ENCODE measurements at places on chromosomes 1 and 21.
A peak's percentile ranks its signal among the peaks of the same experiment; 100 is the strongest.

- no peak for DNase-seq
Observed at GRCh38 chr1:201880928-201881571, 7.6 kb upstream of the SHISA4 start.

DNA sequence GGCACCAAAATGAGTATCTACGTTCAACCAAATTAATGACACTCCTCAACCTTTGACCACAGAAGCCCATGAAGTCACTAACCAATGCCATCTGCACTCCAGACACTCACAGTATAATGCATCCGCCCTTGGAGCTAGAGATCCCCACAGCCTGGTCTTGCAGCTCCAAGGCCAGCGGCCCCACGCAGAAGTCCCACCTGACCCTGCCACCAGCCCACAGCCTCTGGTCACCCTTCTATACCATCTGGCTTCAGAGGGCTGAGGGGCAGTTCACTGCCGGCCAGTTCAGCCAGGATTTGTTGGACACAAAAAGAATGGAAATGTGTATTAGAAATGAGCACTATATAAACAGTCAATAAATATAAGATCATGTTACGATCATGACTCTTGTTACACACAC is 211.2 kb downstream of the RRAGC start:
- DNase-seq: no peak

- DNase-seq: no peak
Observed at GRCh38 chr1:173112129-173112528, 61.4 kb upstream of the TNFSF18 start.

DNA sequence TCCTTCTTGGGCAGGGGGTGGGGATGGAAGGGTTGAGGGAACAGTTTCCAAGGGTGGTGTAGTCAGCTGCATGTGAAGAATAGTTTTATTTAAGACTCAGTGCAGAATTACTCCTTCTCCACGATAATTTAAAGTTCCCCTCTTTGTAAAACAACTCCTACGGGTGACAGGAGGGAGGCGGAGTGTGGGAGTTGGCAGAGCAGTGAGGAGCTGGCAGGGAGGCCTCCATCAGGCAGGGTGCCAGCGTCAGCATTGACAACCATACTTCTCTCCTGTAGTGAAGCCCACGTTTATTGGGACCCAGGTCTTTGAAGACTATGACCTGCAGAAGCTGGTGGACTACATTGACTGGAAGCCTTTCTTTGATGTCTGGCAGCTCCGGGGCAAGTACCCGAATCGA is 93.8 kb downstream of the MTR start:
- DNase-seq: no peak

DNA sequence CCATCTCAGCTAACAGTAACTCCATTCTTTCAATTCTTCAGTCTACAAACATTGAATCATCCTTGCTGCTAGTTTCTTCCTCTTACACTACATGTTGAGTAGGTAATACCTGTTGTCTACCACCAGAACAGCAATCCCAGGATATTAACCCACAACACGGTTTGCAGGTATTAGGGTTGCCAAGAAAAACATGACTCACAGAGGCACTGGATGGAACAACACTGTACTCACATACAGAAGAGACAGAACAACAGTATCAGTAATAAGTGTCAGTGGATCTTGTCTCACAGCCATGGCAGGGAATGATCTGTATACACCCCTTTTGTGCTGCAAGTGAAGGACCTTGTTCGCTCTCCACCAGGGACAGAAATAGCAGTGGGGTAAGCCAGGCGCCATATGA is 212.1 kb downstream of the GPR52 start:
- peak; percentile 56 for DNase-seq

- no peak for DNase-seq
Observed at GRCh38 chr1:92317836-92318493, 19.1 kb downstream of the RPAP2 start.

DNA sequence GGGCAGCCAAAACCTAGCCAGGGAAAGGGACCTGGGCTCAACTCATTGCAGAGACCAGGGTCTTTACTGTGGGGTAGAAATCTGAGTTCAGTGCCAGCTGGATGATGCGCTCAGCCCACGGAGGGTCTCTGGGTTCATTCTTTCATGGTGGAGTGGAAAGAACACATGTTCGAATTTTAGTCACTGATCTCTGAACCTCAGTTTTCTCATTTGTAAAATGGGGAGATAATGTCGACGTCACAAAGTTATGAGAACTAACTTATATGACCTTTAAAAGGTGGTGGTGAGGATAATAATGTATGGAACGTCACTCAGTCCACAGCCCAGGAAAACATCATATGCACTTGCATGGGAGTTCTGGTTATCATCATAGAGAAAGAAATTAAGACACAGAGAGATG is 1.2 kb upstream of the TAL1 start:
- DNase-seq: no peak

- DNase-seq: no peak
Observed at GRCh38 chr1:245991266-245991665, 515.8 kb downstream of the SMYD3 start.

DNA sequence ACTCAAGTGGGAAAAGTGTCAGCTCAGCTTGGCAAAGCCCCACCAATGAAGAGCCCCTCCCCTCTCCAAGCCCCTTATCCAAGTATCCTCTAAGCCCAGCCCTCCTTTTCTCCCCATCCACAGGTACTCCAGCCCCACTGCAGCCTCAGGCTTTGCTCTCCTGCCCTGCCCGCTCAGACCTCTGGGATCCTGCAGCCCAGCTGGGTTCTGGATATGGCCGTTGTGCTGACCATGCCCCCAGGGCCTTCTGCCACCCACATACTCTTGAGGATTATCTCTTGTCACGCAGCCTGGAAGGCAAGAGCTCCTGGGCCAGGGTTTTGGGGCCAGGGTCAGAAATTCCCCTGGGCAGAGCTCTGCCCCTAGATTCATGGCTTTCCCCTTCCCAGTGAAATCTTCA is 4.7 kb downstream of the SHISA4 start:
- DNase-seq: peak; percentile 57
